ENCODE measurements at places on chromosomes 7 and 10.

DNA sequence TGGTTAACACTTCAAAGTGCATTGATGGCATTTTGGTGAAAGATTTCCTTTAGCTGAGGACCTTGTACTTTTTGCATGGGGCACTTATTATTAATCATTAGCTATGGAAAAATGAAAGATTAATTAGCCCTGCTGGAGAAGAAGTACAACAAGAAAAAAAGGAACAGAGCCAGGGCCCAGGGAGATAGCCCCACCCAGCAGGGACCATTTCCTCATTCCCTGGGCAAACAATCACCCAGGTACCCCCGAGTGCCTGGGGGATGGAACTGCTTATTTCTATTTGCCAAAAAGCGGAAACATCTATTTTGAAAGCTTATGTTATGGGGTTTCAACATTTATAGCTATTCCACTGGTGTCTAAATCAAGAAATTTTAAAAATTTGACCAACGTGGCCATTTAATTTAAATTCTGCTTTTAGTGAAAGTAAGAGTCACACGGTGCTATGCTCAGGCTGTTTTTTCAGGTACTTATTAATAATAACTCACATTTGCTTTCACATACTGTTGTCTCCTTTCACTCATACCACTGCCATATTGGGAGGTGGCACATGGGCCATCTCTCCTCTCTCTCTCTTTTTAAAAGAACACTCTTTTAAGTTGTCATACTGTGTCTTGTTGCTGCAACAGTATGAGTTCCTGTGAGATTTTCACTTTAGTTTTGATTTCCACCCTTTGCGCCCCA lies 143.6 kb upstream of the KIF5B start:
- H3K27ac ChIP-seq: no peak overlapping the region
- no peaks in the 10 kb centered on the region for H3K36me3 ChIP-seq
- peaks cover 5% of the 10 kb centered on the region for H3K4me1 ChIP-seq
- no peak overlapping the region for H3K4me3 ChIP-seq
- DNase-seq: no peak

DNA sequence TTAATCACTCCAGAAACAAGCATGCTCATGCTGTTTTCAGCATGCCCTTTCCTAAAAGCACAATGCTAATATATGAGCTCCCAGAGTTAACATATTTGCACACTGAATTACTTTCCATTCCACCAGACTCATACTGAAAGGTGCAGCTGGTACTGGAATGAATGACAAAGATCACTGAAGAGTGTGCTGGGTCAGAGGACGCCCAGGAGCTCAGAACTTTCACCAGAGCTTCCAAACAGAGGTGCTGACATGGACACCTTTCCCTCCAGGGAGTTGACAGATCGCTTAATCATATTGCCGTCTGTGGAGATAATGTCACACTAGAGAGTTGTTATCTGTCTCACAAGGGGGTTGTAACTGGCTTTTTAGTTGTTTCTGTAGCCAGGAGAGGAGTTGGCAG lies 292.9 kb downstream of the LHFPL3 start:
- H3K27ac ChIP-seq: no peak overlapping the region
- DNase-seq: no peak
- H3K27me3 ChIP-seq: no peaks in the 10 kb centered on the region
- no peak overlapping the region for H3K4me3 ChIP-seq

DNA sequence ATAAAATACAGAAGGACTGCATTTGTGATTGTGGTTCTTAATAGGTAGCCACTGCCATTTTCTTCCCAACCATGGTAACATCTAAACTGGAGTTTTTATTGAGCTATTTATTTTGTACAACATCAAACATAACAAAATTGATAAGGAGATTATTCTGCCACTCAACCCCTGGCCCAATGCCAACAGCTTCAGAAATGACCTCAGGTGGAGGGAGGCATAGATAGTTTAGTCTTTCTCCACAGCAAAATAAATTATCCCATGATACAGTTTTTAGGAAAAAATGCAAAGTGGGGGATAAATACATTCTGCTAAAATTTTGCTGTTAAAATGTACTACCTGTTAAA lies 57.6 kb downstream of the LRRTM3 start:
- no peak overlapping the region for H3K4me3 ChIP-seq
- no peaks in the 10 kb centered on the region for H3K4me1 ChIP-seq
- no peak for DNase-seq
- no peaks in the 10 kb centered on the region for H3K27me3 ChIP-seq
- no peak overlapping the region for H3K27ac ChIP-seq

DNA sequence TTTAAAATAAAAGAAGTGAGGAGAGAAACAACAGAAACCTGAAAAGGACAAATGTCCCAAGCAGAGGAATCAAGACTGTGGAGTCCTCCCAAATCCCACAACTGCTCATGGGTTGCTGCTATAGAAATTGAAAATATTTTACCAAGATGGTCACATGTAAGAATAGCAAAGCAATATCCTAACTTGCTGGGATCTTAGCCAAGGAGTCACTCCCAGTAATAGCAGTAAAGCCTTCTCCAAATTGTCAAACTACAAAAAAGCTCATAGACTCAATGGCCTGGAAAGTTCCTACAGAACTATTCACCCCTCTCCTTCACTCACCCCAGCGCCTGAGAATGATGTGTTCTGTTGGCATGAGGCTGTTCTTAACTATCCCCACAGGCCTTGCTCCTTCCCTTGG lies 186.5 kb downstream of the ELMO1 start:
- H3K4me1 ChIP-seq: peaks cover 42% of the 10 kb centered on the region
- peaks cover 6% of the 10 kb centered on the region for H3K36me3 ChIP-seq
- no peak overlapping the region for H3K4me3 ChIP-seq
- no peak for DNase-seq
- no peaks in the 10 kb centered on the region for H3K27me3 ChIP-seq
- H3K27ac ChIP-seq: no peak overlapping the region

GRCh38 chr7:138701537-138701923 lies 368 bp upstream of the SVOPL start:
- no peak for DNase-seq
- no peak overlapping the region for H3K27ac ChIP-seq
- no peaks in the 10 kb centered on the region for H3K36me3 ChIP-seq
- H3K4me3 ChIP-seq: no peak overlapping the region
- peaks cover 16% of the 10 kb centered on the region for H3K27me3 ChIP-seq

Measured in T-helper 17 cell (primary cell).